ENCODE measurements at places on chromosomes 12 and 14.

DNA sequence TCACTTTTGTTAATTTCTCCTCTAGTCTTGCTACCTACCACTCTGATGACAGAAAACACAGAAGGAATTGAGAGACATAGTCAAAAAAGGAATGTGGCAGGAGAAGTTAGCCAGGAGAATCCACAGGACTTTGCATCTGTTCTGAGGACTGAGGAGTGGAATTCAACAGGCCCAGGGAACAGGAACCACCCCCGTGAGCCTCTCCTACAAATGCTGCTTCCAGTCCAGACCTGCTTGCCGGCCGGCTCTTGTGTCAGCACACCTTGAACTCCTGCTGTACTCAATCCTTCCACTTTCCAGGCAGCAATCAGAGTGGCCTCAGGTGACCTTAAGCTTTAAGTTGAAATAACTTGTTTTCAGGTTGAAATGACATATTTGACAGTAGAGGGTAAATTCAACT, 903.1 kb downstream of the BCL11B start:
- DNase-seq = peak; percentile 36

GRCh38 chr14:66628636-66629035, 120.7 kb downstream of the GPHN start:
- no peak for DNase-seq

DNA sequence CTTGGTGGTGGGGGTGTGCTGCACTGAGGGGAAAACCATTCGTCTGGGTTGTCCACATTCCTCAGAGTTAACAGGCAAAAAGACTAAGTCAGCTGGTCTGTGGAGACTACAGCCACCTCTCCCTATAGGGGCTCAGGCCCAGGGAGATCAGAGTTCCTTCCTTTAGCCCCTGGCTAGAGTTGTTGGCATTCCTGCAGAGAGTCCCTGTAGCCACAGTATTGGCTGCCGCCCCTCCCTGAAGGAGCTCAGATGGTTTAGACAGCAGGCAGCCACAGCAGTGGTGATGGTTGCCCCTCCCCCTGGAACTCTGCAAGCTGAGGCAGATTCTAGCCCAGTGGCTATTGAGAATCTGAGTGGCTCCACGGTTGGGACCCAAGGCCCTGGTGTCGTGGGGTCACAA, 1072.5 kb upstream of the ATXN7L3B start:
- DNase-seq = no peak

DNA sequence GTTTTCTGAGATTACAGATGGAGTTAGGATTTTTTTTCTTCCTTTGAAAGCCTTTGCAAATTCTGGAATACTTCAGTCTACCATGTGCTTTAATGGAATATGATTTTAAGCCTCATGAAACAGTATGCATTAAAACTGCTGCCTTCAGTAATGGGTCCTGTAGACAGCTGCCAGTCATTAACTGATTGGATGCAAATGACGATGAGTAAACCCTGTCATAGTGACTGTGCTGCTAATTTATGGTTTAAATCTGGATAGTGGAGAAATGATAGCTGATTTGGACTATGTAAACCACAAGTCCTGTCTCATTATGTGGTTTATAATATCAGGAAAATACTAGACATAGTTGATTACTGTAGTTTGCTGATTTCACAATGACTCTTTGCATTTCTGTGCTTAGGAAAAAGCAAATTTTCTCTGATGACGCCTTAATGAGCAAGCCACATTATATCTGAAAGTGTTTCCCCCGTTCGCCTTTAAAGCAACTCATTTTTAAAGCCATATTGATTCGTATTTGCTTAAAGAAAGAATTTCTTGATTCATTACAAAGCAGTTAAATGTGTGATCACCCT, 217.6 kb downstream of the TMTC2 start:
- DNase-seq = no peak

DNA sequence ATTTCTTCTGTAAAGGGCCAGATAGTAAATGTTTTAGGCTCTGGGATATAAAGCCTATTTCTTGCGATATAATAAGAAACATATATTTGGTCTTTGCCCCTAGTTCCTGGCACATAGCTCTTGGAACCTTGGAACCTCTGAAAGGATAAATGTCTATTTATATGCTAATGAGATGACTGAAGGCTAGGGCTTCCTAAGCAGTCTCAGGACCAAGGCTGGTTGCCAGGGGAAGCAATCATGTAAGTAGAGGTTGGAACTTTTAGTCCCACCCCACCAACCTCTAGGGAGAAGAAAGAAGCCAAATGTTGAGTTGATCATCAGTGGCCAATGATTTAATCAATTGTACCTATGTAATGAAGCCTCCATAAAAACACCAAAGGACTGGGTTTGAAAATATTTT, 26.6 kb upstream of the NFYB start:
- no peak for DNase-seq

- DNase-seq = no peak
Observed at GRCh38 chr12:113070117-113070906, 13.8 kb downstream of the DTX1 start.

GRCh38 chr14:85911044-85911443, 381.1 kb downstream of the FLRT2 start:
- DNase-seq = no peak

DNA sequence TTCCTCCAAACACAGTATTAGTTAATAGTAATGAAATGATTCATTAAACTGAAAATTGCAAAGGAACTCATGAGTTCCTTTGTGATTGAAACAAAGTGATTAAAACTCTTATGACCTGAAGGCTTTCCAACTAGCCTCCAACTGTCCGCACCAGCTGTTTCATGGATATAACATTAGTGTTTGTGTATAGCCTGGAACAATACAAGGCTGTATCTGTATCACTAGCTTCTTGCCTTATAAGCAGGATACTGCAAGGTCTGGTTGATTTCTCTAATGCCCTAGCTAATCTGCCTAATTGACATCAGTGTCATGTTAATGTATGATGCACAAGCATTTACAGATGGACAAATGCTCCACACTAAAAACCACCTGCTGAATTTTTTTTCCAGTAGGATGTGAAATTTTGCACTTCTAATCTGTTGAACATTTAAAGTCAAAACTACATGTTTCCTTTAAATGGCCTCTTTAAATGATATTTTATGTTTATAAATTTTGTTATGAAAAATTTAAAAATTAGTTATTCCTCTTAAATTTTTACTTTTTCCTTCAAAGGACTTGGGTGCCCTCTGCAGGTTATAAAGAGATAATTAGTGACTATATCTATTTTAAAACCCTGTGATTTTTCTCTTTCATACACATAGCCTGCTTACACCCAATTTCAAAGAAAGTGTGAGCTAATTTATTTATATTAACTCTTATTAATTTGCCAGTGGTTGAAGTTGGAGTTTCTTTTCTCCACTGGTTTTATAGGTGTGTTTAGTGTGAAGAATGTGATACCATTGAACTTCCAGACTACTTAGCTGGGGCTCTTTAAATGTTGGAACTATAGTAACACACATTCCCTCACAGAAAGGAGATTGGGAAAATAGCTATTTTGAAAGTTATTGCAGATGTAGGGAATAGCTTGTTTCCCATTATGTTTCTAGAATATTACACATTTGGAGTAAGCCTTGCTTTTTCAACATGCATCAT, 25.4 kb downstream of the AP5M1 start:
- no peak for DNase-seq

GRCh38 chr12:62166525-62166924, 93.7 kb upstream of the USP15 start:
- no peak for DNase-seq

DNA sequence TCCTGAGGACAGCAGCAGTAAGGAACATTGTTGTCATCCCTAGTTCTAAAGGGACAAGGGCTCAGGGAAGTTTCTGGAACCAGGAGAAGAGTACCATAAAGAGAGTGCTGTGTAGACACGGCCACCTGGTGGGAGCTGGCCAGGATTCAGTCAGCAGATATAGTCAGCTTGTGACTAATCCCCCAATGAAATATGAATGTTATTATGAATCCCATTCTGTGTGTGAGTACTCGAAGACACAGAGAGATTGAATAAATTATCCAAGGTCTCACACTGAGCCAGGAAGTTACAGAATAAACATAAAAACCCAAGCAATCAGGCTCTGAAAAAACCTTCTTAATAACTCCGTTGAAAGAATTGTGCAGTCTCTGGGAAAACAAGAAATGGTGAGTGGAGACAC, 1359.5 kb downstream of the AACS start:
- DNase-seq = no peak

DNA sequence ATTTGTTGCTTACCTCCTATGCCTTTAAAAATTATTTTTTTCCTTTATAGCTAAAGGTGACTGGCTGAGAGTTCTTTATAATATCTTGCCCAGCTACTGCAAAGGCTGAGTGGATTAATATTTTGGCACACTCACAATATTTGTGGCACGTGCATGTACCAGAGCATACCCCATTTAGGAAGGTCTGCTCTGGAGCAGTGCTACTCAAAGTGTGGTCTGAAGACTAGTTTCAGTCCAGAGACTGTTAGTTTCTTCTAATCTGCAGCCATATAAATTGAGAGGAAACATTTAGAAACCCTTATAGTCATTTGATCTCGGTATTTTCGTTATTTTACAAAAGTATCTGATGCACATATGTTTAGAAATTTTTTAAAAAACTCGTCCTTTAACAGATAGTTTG, 51.0 kb downstream of the IFT81 start:
- no peak for DNase-seq
